Stimulated activated CD4-positive, alpha-beta T cell treated with anti-CD3 and anti-CD28 coated beads, Interleukin-1b, Interleukin-23, amount 100 ng/mL, for 1 hour (primary cell): ENCODE measurements at places on chromosomes 5 and 9.

- no peak for DNase-seq
Observed at GRCh38 chr5:147763791-147764525, 18.6 kb downstream of the JAKMIP2 start.

DNA sequence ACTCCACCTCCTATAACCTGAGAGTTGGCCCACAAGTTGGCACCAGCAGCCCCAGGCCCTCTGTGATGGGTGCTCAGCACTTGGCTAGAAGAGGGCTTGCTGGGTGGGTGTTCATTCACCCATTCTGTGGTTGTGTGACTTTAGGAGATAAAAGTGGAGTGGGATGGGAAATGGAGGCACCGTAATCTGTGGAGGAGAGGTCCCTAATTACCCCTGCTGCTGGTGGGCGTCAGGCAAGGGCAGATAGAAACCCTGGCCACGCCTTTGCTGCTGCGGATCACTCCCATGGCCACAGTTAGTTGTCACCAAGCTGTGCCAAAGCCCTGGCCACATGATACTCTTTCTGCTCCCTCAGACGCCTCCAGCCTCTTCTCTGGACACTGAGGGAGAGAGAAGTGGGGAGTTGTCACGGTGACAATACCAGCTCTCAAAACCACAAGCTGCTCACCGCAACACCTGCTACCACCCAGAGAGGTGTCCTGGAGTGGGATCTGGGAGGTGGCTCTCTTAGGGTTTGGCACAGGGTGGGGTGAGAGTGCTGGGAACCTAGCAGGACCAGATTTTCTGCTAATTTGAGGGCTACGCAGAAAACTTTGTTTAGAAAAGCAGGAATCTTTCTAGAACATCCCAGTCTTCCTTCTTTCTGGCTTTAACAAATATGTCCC, 12.0 kb upstream of the NEUROG1 start:
- no peak for DNase-seq

DNA sequence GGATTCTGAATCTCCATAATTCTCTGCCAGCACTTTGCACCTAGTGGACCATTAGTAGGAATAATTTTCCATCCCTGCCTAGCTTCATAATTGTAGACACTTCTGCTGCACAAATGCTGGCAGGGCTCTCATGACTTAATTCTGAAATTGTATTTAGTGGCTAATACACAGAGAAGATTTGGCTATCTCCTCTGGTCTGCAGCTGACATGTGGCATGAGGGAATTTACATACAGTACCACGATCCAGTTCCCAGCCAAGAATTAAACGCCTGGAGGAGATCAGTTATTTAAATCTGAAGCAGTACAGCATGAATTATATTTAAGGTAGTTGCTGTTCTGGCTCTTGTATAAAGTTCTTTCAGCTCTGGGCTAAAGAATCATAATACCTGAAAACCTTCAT, 46.5 kb downstream of the IQGAP2 start:
- no peak for DNase-seq

GRCh38 chr5:160750938-160751657, 100.9 kb downstream of the ATP10B start:
- DNase-seq: no peak

DNA sequence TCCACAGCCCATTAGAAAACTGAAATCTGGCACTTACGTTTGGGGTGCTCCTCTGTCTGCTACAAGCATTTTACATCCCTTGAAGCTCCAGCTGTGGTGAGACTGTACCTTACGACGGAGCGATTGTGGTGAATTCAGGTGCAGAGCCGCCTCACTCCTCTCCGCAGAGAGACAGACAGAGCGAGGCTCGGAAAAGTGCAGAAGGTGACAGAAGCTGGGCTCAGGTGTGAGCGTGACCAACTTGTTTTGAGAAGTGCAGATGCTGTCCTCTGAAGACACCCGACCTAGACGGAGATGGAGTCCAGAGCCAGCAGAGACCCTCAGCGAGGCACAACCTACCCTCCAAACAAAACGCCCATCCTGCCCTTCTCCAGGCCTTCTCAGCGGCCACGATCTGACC, 196.5 kb downstream of the MED10 start:
- no peak for DNase-seq

- no peak for DNase-seq
Observed at GRCh38 chr9:131663288-131663687, 76.6 kb downstream of the RAPGEF1 start.

- DNase-seq: no peak
Observed at GRCh38 chr9:21902136-21902535, 92.1 kb downstream of the CDKN2A start.

GRCh38 chr9:132748450-132748849, 78.2 kb downstream of the GTF3C4 start:
- DNase-seq: no peak

DNA sequence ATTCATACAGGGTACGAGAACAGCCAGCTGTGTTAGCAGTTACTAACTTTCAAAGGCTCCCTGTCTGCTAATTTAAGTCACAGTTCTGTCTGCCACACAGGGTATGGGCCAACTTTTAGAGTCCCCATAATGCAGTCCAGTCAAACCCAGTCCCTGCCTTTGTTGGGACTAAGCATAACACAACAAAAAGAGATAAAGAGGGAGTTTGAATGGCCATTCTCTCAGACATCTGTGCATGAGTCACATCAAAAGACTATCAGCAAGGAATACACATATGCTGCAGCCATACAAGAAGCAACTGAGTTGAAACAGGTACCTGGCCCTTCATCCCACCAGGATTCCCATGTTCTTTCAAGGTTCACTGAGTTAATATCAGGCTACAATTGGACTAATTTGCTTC, 744.5 kb upstream of the C9orf72 start:
- no peak for DNase-seq

- DNase-seq: no peak
Observed at GRCh38 chr9:98375138-98375726, 119.8 kb upstream of the TBC1D2 start.

GRCh38 chr5:59917121-59917520, 23.6 kb upstream of the PDE4D start:
- no peak for DNase-seq

GRCh38 chr9:74173284-74173683, 323.9 kb upstream of the RORB start:
- no peak for DNase-seq

DNA sequence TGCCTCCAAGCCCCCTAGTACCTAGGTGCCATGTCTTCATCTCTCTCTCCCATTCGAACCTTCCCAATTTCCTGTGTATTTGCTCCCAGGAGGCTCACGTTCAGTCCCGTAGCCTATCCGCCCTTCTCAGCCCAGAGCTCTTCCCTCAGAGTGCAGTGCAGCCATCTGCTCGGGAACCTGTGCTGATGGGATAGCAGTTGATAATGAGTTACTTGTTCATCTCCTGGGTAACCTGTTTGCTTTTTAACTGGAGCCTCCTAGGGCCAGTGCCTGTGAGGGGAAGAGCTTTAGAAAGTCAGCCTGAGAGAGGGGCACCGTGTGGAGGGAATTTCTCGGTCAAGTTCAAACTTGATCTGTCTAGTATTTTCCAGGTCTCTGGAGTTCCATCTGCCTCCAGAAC, 229.8 kb upstream of the IL12B start:
- DNase-seq: no peak

GRCh38 chr5:158382473-158382872, 523.5 kb upstream of the CLINT1 start:
- no peak for DNase-seq

- DNase-seq: no peak
Observed at GRCh38 chr5:95730011-95730700, 980 bp upstream of the RHOBTB3 start.

DNA sequence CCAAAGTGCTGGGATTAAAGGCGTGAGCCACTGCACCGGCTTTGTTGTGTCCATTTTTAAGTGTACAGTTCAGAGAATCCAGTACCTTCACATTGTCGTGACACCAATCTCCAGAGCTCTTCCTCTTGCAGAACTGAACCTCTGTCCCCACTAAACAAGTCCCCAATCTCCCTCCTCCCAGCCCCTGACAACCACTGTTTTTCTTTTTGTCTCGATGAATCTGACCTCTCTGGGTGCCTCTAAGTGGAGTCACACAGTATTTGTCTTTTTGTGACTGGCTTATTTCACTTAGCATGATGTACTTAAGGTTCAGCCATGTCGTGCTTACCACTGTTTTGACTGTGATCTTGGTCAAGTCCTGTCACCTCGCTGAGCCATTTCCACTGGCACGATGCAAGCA, 1.6 kb downstream of the WDR38 start:
- DNase-seq: no peak

- DNase-seq: no peak
Observed at GRCh38 chr5:35483780-35484179, 133.9 kb upstream of the SPEF2 start.
